Transverse colon (tissue), 4 donors: ENCODE measurements at places on chromosomes 1 and 21.

DNA sequence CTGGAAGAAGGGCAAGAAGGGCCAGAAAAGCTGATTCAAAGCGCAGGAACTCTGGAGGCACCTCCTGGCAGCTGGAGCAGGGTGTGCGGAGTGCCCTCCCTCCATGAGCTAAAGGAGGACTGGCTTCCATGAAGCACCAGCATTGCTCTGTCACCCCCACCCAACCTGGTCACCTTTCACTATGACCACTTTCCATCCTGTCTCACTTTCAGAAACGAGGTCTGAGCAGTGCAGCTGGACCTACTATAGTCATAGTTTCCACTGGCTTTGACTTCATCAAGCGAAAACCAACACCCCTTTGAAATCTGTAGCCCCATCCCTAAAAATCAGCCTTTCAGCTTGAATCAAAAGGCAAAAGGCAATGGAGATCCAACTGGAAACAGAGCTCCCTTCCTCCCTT is 84.8 kb upstream of the CACNA1E start:
- no peak for DNase-seq

DNA sequence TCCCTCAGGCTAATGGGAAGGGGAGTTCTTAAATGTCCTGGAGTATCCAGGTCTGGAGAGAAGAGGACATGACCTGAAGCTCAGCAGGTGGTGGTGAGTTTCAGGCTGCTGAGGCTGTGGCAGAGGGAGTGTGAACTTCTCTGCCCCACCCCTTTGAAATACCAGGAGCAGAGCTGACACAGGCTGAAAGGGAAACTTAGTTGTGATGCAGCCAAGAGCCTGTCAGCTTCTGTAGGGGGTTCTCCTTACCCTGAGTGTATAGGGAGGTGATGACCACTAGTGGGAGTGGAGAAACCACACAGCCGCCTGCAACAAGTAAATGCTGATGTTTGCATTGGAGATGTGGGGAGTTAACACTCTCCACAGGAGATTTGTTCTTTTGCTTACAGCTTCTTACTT is 152.3 kb downstream of the FCRL5 start:
- DNase-seq, result no peak

- DNase-seq, result no peak
Observed at GRCh38 chr1:88104236-88104635, 579.8 kb upstream of the PKN2 start.

DNA sequence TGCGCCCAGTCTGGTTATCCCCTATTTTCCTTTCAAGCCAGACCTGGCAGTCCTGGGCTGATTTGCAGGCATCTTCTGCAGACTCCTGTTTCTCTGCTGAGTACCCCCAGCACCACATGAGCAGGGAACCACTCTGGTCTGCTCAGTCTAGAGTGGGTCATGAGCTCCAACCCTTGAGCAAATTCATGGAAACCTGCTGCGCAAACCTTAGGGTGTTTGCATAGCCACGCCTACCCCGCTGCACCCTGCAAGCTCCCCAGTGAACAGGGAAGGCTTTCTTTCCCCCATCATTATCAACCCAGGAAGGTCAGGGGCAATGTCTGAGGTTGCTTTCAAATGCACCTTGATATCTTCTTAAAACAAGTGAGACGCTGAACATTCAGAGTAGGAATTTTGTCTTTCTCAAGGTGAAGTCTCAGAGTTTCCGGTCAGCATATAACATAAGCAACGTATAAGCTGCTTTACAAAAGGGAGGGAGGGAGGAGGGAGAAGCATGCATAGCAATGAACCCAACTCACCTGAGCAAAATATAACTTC is 11.1 kb upstream of the KCNE1 start:
- peak; percentile 55 for DNase-seq

- DNase-seq, result peak; percentile 33
Observed at GRCh38 chr1:27634177-27634984, 604 bp downstream of the FGR start.

DNA sequence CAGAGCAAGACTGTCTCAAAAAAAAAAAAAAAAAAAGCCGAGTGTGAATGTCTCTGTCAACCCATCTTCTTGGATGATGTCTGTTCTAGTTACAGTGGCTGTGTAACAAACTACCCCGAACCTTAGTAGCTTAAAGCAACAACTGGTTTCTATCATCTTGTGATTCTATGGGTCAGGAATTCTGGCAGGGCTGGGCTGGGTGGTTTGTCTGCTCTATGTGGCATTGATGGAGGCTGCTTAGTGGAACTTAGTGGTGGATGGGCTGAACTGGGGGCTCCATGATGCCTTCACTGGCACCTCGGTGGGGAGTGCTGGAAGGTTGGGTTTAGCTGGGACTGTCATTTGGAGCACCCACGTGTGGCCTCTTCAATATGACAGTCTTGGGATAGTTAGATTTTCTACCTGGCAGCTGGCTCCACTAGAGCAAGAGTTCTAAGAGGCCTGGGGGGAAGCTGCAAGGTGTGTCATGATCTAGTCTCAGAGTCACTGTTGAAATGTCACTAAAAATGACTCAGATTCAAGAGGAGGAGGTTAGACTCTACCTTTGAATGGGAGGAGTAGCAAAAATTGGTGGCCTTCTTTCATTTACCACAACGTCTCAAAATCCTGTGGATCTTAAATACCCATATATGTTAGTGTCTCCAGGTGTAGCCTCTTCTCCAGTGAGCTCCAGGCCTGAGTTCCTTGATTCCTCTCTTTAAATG is 18.6 kb downstream of the ACOT11 start:
- no peak for DNase-seq

DNA sequence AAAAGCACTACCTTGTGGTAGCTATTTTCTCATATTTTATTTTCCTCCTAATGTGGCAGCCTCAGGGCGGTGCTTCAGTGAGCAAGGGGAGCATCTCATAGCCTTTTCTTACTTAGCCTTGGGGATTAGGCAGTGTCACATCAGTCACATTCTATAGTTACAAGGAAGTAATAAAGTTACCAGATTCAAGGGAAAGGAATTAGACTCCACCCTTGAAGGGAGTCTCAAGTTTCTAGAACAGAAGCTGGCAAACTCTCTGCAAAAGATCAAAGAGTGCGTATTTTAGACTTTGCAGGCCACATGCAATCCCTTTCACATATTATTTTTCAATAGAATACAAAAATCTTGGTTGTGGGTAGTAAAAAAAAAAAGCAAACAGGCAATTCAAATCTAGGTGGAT is 350.4 kb downstream of the AMY1C start:
- no peak for DNase-seq

GRCh38 chr1:230824919-230825721 is 43.2 kb downstream of the C1orf198 start:
- DNase-seq, result no peak

DNA sequence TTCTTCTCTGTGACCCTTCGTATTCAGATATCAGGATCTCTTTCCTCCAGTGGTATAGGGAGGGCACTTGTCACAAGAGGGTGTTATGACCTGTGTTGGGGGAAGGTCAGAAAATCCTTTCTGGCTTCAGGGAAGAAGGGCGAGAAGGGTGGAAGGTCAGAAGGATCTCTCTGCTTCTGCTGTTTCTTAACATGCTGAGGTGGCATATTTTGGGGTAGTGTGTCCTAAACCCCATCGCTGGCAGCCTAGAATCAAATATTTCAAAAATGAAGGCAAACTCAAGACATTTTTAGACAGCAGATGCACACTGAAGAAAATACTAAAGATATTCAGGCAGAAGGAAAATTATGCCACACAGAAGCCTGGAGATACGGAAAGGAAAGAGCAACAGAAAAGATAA is 207.6 kb downstream of the TM2D1 start:
- no peak for DNase-seq

- DNase-seq, result no peak
Observed at GRCh38 chr1:56827711-56828110, 8.5 kb upstream of the FYB2 start.

DNA sequence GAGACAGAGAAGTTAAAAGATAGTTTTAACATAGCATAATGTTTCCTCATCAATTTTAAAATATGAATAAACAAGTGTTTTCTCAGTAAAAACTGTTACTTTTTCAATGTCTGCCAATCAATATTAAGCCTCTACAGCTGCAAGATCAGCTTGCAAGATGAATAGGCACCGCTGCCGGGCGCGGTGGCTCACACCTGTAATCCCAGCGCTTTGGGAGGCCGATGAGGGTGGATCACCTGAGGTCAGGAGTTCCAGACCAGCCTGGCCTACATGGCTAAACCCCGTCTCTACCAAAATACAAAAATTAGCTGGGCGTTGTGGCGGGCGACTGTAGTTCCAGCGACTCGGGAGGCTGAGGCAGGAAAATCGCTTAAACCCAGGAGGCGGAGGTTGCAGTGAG is 54.8 kb upstream of the SH3GLB1 start:
- no peak for DNase-seq

DNA sequence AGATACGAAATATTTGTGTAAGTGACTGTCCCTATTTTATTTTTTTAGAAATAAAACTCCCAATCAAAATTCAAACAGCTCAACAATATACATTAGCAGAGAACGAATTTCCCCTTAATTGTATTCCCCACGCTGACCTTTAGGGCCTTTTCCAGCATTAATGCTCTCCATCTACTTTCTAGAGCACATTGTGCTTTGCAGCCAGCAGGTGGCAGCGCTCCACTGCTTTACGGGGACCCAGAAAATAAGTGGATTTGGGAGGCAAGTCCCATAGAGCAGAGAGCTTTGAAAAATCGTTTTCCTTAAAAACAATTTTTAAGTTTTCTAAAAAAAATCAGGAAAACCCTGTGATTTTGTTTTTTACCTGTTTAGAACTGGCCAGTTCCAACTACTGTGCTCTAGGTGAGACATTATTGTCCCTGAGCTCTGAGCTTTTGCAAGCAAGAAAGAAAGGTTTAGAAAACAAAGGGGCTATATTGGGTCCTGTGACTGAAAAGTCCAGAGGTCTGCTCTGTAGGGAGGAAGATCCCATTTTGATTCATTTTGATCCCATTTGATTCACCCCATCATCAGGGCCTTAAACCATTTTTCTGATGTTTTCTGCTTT is 144.4 kb upstream of the ZNF644 start:
- DNase-seq, result peak; percentile 34

DNA sequence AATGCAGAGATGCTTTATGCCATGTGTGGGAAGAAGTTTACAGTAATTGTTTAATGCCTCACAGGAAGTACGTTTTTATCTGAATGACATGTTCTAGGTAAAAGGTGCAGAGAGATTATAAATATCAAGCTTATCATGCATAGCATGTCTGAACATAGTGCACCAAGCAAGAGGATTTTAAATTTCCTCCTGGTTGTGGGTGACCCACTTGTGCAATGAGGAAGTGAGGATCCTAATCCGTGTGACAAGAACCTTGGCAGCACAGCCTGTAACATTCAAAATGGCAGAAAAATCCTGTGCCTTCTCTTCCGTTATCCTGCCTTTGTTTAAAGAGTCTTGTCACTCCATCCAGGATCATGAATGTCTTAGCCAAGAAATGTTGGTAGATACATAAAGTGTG is 75.6 kb downstream of the PLA2G4A start:
- no peak for DNase-seq

- DNase-seq, result no peak
Observed at GRCh38 chr1:73564294-73564693, 633.7 kb downstream of the LRRIQ3 start.

- no peak for DNase-seq
Observed at GRCh38 chr1:26373789-26374188, 1.2 kb upstream of the ZNF683 start.

- DNase-seq, result no peak
Observed at GRCh38 chr1:89957107-89957506, 37.8 kb upstream of the ZNF326 start.

- DNase-seq, result no peak
Observed at GRCh38 chr1:18137759-18138345, 30.3 kb downstream of the IGSF21 start.

DNA sequence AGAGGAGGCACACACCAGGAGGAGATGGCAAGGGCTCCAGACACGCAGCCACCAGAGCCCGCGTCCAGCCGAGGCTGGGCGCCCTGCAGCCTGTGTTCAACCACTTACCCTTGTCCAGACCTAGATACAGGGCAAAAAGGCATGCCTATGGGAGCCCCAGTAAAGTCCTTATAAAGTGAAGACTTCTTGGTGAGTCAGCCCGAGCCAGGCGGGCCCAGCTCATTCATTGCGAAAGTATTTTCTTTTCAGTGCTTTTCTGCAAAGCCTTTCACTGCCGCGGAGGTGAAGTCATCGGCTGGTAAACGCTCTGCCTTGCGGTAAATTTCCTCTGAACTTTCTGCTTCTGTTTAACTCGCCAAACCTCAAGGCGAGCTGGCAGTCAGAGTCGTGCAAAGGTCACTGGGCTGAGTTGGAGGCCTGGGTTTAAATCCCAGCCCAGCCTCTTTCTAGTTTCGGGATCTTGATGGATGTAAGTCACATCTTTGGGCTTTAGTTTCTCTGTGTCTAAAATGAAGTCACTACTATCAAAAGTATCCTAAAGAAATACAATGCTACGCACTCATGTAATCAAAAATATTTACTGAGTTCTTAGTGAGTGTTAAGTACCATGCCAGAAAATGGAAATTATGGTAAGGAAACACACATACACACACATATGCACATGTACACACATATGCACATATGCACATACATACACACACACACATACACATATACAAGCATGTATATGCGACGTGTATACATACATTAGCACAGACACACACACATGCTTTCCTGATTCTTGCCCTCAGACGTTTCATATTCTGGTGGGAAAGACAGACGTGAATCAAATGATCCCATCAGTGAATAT is 54.7 kb upstream of the IFFO2 start:
- peak; percentile 83 for DNase-seq

DNA sequence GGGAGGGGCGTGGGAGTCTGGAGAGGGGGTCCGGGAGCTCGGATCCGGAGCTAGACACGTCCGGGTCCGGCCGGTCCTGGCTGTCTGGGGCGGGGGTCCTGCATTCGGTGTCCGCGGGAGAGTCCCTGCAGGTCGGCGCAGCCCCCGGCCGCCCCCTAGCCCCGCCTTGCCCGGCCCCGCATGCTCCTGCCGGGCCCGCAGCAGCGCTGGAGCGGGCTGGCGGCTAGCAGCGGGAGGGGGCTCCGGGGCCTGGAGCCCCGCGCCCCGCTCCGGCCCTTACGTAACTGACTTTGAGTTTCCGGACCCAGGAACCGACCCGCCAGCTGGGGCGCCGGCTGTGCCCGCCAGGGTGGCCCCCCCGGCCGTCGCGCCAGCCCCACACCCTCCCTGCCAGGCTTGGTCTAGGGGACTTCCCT is 26.9 kb upstream of the EPB41 start:
- DNase-seq, result peak; percentile 60

GRCh38 chr1:205481629-205482151 is 22.8 kb upstream of the CDK18 start:
- no peak for DNase-seq

DNA sequence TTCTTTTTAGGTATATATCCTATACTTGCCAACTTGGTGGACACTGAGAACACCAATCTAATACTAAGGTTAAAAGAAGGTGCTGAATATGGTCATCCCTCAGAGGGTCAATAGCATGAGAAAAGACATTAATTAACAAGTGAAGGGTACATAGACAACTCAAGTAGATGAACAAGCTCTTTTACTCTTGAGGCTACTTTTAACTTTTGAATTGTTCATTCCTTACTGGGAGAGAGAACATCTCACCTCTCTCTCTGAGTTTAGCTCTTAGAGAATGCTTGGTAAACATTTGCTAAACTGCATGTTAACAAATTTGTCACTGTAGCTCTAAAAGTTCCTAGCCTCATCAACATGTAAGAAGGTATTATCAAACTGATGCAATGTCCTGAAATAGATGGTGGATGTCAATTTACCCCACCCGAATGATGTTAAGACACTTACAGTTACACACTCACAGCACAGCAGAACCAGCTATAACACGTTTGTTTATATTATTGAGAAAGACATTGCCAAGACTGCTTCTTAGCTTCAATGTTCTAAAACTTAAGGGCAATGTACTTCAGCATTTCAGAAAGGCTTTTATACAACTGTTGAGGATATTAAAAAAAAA is 35.9 kb downstream of the HEATR1 start:
- DNase-seq, result no peak
